ENCODE measurements at places on chromosomes 6 and 20.

DNA sequence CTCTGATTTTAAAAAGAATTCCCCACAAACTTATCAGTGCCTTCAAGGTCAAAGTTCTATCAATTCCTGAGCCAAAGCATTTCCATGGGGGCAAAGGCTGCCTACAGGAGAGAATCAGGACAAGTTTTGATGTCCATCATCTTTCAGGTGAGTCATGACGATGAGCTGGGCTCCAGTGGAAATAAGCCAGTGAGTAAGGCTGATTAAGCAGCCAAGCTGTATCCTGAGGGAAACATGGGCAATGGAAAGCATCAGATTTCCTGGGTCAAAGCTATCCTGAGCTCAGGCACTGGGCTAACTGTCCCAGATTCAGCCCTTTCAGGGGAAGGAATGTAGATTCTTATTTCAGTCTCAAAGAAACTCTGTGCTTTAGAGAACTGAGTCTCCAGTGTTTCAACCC, 377.4 kb downstream of the CD109 start:
- DNase-seq = no peak

- DNase-seq = no peak
Observed at GRCh38 chr6:35166520-35166919, 25.4 kb upstream of the TCP11 start.

DNA sequence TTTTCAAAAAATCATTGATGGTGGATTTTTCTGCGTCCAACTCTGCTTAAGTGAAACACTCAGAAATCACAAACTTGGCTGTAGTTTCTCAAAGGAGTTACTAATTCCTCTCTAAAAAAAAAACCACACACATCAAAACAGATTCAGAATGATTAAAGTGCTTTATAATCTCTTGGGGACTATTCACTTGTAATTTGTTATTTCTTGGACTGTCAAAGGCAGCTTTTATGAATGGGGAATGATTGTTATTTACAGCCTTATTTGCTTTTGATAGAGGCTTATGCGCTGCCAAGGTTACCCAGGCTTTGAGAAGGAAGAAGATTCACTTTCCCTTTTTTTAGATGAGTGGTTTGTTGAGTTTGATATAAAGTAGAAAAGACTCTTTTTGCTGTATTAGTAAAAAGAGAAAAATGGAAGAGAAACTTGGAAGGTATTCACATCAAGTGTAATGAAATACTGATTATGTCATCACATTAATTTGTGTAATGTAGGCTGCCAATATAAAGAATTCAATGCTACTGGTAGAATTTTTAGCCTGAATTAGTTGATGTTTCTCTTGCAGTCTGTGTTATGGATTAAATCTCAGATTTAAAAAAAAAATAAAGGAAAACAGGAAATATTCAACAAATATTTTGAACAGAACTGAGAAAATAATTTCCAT, 381.0 kb upstream of the SASH1 start:
- no peak for DNase-seq

DNA sequence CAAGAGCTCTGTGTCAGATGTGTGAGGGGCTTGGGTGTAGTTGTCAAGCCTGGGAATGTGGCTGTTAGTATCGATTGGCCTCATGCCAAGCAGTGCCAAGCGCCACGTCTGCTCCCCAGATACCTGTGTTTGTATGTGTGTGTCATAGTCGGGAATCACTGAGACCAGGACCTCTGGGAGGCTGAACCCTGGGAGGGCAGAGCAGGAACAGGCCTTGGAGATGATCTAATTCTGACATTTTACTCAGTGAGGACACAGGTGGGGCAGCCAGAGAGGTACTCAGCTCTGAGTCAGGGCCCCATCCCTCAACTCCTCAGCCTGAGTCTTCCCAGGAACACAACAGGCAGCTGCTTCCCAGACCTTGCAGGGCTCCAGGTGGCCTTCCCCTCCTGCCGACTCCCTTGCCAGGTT, 51.2 kb upstream of the FANCE start:
- DNase-seq = no peak

GRCh38 chr6:149334682-149335160, 17.2 kb downstream of the TAB2 start:
- DNase-seq = no peak

DNA sequence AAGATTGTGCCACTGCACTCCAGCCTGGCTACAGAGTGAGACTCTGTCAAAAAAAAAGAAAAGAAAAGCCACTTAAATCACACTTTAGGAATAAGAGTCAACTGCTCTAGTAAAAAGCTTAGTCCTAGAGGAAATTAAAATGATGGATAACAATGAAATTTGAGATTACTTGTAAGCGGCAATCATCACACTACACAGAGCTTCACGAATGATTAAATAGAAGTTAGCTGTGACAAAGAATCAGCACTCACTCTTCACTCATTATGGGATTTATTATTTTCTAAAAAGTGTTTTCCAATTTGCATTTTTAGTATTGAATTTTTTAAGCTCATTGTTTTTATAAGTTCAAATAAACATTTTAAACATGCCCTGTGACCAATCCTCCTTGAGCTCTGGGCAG, 718.0 kb downstream of the UTRN start:
- no peak for DNase-seq

DNA sequence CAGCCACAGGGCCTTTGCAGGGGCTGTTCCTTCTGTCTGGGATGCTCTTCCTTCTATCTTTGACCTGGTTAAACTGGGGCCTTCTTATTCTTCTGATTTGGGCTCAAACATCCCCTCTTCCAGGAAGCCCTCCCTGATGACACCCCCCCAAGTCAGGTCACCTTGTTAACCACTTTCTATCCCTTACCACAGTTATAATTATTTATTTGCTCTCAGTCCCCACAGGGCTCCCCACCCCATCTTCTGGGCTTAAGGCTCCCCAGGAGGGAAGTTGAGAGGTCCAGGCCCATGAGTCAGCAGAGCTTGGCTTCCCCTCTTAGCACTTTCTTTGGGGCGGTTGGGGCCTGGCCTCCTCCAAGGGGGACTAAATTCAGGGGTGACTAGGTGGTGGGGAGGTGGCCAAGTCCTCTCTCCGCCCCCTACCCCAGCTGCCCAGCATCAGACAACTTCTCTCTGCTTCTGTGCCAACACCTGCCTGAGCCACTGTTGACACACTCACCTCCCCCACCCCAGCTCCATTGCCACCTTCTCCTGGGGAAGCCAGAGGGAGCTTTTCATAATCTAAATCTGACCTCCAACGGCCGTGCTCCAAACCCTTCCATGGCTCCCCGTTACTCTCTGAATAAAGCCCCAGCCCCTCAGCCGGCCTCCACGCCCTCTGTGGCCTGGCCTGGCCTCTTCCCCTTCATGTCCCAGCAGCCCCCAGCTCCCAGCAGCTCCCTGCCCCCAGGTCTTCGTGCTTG, 70.0 kb downstream of the CEBPB start:
- no peak for DNase-seq

GRCh38 chr20:37943033-37943432, 40.1 kb downstream of the VSTM2L start:
- DNase-seq = no peak

DNA sequence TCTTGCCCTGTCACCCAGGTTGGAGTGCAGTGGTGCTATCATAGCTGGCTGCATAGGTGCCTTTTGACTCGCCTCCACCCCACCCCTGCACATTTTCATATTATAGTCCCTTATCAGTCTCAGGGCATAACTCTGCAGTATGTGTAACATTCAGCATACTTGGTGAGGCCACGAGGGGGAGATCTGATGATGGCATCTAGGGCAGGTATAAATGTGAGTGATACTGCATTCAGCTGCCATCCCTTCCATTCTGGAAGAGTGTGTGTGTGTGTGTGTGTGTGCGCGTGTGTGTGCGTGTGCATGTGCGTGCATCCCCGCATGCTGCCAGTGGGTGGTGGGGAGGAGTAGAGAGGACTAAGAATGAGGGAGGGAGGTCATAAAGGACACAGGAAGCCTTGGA, 81.4 kb downstream of the JARID2 start:
- peak; percentile 28 for DNase-seq

DNA sequence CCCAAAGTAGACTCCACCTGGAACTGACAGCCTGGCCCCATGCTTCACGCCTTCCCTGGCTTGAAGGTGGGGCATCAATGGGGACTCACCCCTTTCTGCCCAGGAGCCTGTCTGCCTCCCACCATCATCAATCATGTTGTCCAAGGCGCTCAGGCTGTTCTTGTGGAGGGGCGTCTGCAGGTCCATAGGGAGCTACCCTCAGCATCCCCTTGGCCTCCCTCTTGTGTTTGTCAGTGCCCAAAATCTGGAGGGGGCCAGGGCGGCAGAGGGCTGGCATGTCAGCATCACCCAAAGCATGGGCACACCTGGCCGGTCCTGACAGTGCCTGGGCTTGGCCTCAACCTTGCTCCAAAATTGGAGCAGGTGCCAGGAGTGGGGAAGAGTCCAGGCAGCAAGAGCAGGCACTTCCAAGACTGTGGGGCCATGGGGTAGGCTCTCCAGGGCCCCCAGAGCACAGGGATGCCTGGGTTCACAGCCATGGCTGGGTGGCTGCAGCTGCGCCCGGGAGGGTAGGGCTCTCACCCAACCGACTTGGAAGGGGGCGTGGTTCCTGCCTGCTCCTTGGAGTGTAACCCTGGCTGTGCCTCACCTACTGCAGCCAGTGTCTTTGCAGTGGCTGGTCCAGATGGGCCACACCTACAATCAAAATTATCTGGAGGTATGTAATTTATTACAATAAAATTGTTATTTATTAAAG, 903.4 kb downstream of the EYS start:
- DNase-seq = no peak

DNA sequence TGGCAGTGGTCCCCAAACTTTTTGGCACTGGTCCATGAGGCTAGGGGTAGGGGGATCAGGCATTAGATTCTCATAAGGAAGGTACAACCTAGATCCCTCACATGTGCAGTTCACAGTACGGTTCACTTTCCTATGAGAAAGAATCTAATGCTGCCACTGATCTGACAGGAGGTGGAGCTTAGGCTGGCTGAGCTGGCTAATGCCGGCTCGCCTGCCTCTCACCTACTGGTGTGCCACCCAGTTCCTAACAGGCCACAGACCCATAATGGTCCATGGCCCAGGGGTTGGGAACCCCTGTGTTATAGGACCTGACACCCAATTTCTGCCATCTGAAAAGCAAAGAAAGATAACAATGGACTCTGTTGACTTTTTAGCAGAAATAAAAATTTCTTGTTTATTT, 199.6 kb downstream of the GMPR start:
- DNase-seq = no peak

DNA sequence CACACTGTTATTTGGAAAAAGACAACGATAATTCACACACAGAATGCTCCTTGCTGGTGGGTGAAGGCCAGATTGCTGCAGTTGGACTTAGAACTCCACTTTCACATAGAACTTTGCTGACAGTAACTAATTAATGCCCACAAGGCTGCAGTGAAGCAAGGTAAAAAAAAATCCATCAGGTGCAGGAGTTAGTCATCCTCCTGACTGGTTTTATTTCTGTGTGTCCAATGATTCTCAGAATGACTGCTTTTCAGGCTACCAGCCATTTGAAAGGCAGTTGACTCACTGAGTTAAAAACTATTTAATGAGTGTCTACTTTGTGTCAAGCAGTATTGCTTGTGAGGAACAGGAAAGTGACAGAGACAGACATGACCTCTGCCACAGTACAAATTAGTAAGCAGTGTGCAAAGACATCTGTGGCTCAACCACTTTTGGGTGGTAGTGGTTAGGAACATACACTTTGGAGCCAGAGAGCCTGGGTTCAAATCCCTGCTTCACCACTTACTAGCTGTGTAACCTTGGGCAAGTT, 41.9 kb downstream of the ELOVL5 start:
- DNase-seq = peak; percentile 32

- no peak for DNase-seq
Observed at GRCh38 chr6:15470746-15471145, 192.1 kb downstream of the DTNBP1 start.

DNA sequence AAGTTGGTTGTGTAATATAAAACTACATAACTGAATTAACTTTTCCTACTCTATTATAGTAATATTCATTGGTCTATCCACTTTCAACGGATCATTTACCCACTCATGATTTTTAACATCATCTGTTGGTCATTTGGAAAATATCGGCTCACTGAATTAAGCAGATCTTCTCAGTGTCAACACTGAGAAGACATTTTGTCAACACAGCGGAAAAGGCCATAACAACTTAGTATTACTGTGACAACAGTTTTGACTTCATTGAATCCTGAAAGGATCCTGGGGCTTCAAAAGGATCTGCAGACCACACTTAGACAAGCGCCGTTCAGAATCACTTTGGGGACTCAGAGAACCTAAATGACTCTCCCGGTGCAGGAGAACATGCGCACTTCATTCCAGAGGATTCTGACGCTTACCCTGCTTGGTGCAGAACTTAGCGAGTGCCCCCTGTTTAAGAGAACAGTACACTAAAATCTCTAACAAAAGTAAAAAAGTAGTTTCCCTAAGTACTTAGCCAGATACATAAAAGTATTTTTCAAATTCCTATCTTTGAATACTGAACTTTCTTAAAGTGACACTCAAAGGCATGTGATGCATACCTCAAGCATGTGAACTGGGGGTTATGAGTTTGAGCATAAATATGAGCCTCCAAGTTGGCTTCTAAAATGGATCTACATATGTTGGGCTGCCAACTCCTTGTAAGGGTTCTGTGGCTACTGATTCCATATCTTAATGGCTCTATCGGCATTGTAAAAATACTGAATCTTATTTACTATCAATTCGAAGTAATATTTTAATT, 4.0 kb downstream of the ZBTB2 start:
- no peak for DNase-seq

DNA sequence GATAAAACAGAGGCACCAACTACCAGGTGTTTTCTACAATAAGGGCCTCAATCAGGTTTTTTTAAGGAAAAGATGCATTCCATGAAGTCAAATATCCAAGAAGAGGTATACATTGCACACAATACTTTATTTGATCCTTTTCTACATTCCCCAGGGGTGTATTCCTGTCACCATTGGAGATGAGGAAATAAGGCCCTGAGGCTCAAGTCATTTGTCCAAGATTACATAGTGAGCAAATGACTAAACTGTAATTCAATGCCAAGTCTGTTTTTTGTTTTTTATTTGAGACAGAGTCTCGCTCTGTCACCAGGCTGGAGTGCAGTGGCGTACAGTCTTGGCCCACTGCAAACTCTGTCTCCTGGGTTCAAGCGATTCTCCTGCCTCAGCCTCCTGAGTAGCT, 69.2 kb upstream of the CDYL start:
- DNase-seq = no peak

DNA sequence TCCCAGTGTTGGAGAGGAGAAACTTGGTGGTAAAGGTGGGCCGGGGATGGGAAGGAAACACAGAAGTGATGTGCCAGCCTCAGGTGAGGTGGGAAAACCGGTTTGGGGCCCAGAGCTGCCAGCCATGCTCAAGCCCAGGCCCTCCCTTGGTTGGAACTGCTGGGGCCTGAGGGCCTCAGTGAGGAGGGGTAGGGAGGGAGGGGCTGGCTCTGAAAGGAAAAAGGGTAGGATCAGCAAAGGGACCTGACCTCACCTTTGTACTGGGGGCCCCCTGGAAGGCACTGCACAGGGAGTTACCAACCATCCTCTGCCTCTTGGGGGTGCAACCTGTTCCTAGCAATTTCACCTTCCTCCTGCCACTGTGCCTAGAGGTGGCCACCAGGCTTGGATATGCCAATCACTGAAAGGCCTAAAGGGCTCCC, 1.8 kb upstream of the SPEF1 start:
- no peak for DNase-seq

DNA sequence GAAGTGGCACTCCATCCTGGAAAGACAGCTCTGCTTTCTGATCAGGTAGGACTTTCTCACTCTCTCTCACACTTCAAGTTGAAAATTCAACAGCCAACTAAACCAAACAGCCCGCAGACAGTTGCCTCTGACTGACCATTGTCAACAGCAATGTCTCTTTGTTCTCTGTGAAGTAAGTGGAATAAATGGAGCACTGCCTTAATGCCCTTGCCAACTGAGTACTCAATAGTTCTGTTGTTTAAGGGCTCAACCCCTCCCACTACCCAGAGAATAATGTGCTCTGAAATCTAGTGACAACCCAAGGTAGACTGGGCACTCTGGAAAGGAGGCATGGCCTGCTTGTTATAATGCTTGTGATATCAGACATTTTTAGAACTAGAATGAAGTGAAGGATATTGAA, 16.8 kb upstream of the BCLAF1 start:
- DNase-seq = no peak
